ENCODE measurements at places on chromosomes 1 and 21.

DNA sequence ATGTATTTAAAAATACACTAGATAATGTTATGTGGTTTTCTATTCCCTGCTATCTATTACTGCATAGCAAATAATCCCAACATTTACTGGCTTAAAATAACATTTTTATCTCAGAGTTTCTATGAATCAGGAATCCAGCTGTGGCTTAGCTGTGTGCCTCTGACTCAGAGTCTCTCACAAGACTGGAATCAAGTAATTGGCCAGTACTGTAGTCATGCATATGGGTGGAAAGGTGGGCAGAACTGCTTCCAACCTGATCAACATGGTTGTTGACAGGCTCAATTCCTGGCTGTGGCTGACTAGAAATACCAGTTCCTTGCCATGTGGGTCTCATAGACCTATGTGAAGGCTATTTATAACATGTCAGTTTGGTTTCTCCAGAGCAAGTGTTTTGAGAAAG is 131.8 kb downstream of the PDE4B start:
- DNase-seq = no peak

GRCh38 chr1:202207292-202207691 is 13.7 kb downstream of the LGR6 start:
- DNase-seq = no peak

DNA sequence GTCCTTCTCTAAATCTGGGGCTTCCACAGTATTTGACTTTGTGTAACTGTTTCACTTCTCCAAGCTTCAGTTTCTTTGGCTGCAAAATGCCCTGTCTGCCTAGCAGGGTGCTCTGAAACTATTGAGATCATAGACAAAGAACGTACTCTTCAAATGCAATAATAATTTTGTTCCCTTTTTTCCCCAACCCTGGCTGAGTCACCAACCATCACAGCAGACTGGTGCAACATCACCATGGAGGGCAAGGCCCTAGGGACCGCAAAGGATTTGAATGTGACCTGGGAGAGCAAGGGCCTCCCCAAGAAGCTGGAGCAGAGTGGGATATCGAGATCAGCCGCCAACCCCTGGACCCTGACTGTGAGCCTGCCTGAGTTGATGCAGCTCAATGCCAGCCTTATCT is 115.0 kb downstream of the FCRL5 start:
- DNase-seq = no peak

DNA sequence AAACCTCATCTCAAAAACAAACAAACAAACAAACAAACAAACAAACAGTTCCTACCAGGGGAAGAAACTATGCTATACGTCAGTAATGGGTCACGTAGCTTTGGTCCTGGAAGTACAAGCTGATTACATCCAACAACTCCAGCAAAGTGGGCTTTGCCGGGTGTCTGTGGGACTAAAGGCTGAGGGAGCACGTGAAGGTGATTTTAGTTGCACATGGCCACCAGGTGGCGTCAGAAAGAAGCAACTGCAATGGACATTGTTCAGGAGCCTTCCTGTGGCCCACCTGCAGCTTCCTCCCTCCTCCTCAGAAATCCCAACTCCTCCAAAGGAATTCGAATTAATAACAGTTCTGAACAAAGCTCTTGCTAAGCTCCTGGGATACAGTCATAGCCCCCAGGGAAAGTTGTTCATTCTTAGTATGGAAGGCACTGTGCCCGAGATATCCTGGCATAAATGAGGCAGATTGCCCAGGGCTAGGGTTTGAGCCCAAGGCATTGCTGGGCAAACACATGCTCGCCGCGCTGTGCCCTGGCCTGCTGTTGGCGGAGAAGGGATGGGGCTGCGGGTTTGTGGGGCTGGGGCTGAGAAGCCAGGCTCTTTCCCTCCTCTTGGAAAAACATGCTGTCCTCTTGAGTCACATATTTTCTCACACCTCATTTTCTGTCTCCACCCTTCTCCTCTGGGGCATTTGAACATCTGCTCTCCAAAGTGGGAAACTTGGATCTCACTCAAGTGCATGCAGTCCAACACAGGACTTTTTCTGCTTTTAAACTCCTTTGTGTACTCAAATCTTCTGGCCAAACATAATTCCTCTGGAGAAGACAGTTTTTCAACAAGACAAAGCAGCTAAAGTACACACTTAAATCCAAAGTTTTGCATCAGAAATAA is 28.6 kb downstream of the AKNAD1 start:
- peak; percentile 82 for DNase-seq

GRCh38 chr1:236471096-236471495 is 52.7 kb upstream of the LGALS8 start:
- DNase-seq = no peak
